ENCODE measurements at places on chromosomes 12 and 14.
A peak's percentile ranks its signal among the peaks of the same experiment; 100 is the strongest.

GRCh38 chr14:68253878-68254528 lies 434.4 kb downstream of the RAD51B start:
- DNase-seq: no peak

DNA sequence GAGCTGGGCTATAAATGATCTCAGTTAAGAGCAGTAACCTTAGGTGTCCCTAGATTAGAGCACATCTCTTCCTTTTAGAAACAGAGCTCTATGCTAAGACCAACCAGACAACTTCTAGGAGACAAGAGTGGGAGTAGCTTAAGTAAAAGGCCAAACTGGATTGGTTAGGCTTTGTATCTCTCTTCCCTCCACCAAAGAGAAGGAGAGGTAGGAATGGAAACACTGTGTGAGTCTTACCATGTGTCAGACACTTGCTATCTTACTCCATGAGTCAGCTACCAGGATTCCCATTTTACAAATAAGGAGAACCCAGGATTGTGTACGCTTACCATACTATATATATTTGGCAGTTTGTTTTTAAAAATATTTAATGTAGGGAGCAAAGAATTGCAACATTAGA lies 122.9 kb downstream of the PAX9 start:
- no peak for DNase-seq

GRCh38 chr12:4273652-4274395 lies at the start of gene CCND2:
Gene CCND2, plus strand, starts transcription at chr12:4273762. Its CDS starts 279 bp downstream, at chr12:4274041.
- peak; percentile 72 for DNase-seq

DNA sequence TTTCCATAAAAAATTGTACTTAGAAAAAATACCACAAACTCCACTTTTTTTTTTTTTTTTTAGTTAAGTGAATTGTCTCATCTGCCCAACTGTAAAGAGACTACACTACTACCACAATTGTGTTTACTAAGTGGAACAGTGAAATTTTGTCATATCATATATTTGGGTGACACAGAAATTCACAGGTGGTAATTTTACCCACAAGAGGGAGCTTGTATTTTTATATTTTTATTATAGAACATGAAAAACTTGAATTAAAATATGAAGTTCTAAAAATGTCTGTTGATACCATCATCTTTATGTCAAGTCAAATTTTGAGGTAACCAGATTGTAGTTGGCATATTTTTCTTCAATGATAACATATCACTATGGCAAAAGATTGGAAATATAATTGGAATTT lies 329.4 kb upstream of the SOX5 start:
- DNase-seq: no peak

- DNase-seq: no peak
Observed at GRCh38 chr14:68730811-68731425, 61.9 kb downstream of the ZFP36L1 start.

DNA sequence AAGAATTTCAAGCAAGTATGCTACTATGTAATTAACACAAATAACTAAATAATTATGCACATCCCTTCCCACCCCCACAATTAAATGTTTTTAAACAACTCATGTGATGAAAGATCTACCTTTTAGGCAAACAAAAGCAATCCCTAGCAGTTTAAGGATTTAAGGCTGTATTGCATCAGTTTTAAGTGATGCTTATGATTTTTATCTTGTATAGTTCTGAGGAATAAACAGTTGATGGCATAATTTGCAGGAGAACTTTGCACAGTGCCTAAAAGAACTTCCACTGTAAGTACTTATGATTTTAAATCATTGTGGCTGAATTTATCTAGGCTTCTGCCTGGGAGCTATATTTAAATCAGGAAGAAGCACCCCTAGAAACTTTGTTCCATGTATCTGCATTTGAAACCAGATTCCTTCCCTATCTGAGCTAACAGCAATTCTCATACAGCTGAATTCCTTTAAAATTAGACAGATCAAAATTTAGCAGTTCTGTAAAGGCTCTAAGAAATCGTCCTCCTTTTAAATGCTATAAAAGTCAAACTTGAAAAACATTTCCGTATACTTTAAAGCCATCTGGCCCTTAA lies 388.6 kb downstream of the BCAT1 start:
- DNase-seq: no peak

GRCh38 chr12:121232163-121232562 lies 22.2 kb downstream of the P2RX4 start:
- no peak for DNase-seq

DNA sequence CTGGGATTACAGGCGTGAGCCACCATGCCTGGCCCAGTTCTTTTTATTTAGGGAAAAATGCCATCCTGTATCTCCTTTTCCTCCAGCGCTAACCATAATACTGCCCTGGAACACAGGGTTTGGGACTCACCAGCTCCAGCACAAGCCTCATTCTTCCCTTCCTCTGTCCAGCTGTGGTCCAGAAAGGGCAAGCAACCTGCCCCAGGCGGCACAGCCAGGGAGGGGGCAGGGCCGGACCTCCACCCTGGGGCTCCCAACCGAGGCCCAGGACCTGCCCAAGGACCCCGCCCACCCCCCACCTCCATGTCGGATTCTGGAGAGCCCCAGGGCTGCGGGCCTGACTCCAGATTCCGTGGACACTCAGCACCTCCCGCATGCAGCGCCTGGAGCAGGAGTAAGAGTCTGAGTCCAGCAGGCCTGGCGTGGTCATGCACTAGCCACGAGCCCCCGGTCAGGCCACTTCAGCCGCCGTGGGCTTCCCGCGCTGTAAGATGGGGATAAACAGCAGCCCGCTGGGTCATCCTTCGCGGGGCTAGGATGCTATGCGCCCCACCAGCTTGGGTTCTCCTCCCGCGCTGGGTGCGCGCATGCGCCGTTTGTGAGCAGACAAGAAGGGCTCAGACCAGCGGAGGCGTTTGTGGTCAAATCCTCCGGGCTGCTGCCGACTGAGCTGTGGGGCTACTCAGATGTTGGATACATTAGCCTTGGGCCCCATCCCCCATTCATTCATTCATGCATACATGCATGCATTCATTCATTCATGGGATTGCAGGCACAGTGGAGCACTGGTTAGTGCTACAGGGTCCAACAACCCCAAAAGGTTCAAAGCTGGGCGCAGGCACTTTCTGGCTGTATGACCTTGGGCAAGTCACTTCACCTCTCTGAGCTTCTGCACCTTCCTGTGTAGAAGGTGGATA lies 16.3 kb downstream of the TMEM119 start:
- DNase-seq: no peak

GRCh38 chr12:25322351-25322750 lies 71.6 kb upstream of the KRAS start:
- no peak for DNase-seq

- no peak for DNase-seq
Observed at GRCh38 chr14:104892531-104893434, 27.7 kb downstream of the CEP170B start.

- no peak for DNase-seq
Observed at GRCh38 chr12:29889737-29890136, 106.0 kb upstream of the TMTC1 start.

GRCh38 chr14:66359500-66359899 lies 126.7 kb upstream of the CCDC196 start:
- DNase-seq: no peak

DNA sequence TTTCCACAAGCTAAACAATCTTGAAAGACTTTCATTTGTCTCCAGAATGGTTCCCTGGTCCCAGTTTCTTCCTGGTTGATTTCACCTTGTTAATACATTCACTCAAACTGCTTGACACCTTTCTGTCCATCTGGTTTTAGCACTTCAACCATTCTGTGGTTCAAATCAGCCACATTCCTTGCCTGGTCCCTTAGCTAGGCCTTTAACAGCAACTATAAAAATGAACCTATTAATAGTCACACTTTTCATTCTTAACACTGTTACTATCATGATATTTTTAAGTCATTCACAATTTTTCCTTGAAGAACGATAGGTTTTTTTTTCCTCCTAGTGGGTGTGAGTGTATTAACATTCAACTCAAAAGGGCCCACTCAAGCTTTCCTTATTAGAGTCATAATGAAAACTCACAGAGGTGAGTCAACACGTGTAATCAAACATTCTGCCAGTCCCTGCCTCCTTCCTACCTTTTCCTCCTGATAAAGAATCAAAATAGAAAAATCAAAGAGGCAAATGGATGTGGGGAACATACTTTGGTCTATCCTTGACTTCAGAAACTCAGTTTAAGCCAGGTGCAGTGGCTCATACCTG lies 34.4 kb upstream of the CCNT1 start:
- no peak for DNase-seq

DNA sequence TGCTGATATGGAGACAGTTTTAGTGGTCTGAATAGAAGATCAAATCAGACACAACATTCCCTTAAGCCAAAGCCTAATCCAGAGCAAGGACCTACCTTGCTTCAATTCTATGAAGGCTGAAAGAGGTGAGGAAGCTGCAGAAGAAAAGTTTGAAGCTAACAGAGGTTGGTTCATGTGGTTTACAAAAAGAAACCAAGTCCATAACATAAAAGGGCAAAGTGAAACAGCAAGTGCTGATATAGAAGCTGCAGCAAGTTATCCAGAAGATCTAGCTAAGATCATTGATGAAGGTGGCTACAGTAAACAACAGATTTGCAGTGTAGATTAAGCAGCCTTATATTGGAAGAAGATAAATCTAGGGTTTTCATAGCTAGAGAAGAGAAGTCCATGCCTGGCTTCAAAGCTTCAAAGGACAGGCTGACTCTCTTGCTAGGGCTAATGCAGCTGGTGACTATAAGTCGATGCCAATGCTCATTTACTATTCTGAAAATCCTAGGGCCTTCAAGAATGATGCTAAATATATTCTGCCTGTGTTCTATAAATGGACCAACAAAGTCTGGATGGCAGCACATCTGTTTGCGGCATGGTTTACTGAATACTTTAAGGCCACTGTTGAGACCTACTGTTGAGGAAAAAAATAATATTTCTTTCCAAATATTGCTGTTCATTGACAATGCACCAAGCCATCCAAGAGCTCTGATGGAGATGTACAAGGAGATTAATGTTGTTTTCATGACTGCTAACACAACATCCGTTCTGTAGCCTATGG lies 361.0 kb downstream of the DPF3 start:
- DNase-seq: no peak

DNA sequence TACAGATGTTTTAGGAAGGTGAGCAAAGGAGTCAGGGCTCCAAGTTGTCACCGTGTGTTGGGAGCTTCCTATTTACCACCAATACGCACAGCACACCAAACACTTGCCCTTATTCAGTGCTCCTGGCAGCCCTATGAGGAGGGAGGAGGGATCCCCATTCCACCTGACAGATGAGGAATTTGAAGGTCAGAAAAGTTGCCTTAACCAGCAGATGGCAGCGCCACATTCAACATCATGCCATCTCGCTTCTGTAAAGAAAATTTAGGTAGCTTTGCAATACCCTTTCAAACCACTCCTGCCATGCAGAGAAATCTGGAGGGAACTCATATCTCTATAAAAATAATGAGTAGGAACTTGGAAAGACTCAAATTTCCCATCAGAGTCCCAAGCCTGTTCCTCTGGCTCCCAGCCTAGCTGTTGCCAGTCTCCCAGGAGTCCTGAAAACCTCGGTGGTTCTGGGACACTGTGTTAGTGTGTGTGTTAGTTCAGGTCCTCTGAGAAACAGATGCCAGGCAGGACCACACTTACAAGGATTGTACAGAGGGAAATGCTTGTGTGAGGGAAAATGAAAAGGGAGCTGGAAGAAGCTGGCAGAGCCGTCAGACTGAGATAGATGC lies 410.5 kb downstream of the MED13L start:
- no peak for DNase-seq

- DNase-seq: peak; percentile 82
Observed at GRCh38 chr14:100375266-100375962, 52.3 kb downstream of the SLC25A47 start.

DNA sequence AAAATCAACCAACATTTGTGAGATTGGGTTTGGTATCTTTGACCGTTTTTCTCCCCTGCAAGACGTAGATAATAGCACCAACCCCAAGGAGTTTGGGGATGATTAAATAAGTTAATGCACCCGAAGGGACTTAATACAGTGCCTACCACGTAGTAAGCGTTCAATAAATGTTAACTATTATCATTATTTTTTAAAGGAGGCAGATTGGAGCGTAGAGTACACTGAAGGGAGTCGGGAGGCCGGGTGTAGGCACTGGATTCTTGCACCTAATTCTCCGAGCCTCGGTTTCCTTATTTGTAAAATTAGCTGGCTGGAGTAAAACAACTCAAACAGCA lies 367 bp upstream of the FRS2 start:
- DNase-seq: no peak

DNA sequence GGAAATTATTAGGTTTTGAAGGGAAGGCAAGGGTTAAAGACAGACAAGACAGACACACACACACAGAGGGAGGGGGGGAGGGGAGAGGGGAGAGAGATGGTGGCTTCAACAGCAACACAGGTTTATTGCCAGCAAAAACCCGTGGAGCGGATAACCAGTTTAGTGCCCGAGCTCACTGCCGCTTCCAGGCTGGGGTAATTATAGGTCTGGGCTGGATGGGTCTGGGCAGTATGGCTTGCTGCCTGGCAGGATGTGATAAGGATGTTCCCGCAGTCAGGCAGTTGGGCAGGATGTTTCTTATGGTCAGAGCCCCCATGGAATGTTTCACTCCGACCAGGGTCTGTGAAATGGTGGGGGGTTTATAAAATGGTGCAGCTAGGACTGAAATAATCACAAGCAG lies 4.4 kb upstream of the TDRD9 start:
- no peak for DNase-seq

GRCh38 chr12:124293286-124294003 lies 1.4 kb upstream of the RFLNA start:
- no peak for DNase-seq

DNA sequence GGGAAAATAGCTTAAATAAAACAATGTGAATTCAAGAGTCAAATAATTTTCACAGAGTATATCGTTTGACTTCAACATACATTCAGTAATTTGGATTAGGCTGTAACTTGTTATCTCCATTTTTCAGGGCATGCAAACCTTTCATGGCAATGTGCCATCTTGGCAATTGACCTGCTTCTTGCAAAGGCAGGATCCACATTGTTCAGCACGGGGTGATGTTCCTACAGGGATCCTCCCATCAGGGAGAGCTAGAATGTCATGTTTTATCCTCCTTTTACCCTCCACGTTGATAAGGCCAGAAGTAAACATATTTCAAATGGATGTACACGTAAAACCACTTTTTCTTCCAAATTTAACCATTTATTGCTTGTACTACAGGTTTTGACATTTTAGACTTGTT lies 314.4 kb downstream of the GALC start:
- no peak for DNase-seq

- peak; percentile 17 for DNase-seq
Observed at GRCh38 chr12:7460375-7461259, 16.7 kb upstream of the CD163L1 start.

- no peak for DNase-seq
Observed at GRCh38 chr12:52279422-52280318, 5.2 kb downstream of the KRT86 start.

DNA sequence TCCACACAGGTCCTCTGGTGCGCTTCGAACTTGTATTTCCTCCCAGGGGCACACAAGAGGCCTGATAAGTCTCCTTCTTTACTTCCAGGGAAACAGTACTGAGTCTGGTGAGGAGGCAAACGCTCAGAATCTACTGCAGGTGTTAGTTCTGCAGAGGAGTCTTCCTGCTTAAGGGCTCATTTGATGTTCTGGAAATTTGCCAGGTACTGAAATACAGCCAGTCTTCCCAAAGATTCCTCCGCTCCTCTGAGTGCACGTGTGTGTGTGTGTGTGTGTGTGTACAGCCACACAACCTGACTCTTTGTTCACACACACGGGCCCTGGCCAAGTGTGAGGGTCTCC lies 92.0 kb downstream of the FBXL14 start:
- DNase-seq: no peak

GRCh38 chr14:37275963-37276362 lies 78.2 kb downstream of the MIPOL1 start:
- no peak for DNase-seq

Data from activated T-helper 9 cell treated with anti-CD3 and anti-CD28 coated beads, Interleukin-2, amount 50 U/mL, for 16 hours (primary cell).